Activated CD4-positive, alpha-beta T cell treated with anti-CD3 and anti-CD28 coated beads, Interleukin-2, amount 10 ng/mL, durations not matched to agents 7 days and 5 days (primary cell): ENCODE measurements at places on chromosomes 5 and 9. TPM values are rescaled to one million over a fixed set of nuclear protein-coding genes. Genes with fewer than 3 reads are reported as not detected.

Gene NSD1
- 92.9 TPM for total RNA-seq

Gene POLR1E
- total RNA-seq: 36.3 TPM

Gene DPM2
- total RNA-seq: 79.9 TPM

Gene NAIP
- total RNA-seq: 3.5 TPM

Gene SPINK7
- total RNA-seq: not detected

Gene SLC45A2
- total RNA-seq: 0.19 TPM

Gene GFI1B
- not detected for total RNA-seq

Gene FBLL1
- not detected for total RNA-seq

Gene NUTM2F
- total RNA-seq: not detected

Gene GRXCR2
- not detected for total RNA-seq

Gene CWC27
- total RNA-seq: 22.8 TPM

Gene MARVELD2
- total RNA-seq: 0.07 TPM

Gene C9orf78
- 89.2 TPM for total RNA-seq

Gene CARTPT
- not detected for total RNA-seq

Gene ARID3C
- total RNA-seq: 0.46 TPM

Gene CKS2
- total RNA-seq: 170 TPM

Gene DMRT3
- not detected for total RNA-seq
